ENCODE measurements at places on chromosomes 16 and 17. TPM values are rescaled to one million over a fixed set of nuclear protein-coding genes. Genes with fewer than 3 reads are reported as not detected.

DNA sequence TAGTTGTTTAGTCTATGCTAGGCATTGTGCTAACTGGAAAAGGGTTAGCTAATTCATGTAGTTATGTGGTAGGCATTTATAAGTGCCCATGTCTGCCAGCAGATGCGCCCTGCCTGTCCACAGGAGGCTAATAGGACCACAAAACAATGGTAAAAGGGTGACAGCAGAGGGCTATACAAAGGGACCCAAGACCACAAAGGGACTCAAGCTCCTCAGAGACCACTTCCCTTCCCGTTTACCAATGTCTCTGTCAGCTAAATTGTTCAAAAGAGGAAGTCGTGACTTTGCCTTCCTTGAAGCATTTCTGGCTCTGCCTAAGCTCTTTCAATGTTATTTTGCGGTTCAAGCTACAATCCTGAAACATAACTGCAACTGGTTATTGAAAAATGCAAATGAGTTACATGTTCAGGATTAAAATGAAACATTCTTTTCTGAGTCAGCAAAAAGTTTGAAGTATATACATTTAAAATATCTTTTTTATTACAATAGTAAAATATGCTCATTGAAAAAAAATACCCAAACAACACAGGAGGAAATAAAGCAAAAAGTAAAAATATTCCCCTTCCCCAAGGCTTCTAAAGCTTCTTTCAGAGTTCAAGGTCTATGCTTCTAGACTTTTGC is 149.2 kb downstream of the MAF start:
- no peak for DNase-seq
- H3K36me3 ChIP-seq = no peaks in the 10 kb centered on the region
- H3K27ac ChIP-seq = no peak overlapping the region
- peaks cover 3% of the 10 kb centered on the region for H3K4me1 ChIP-seq
- no peak overlapping the region for H3K4me3 ChIP-seq

GRCh38 chr17:82097184-82097918 is 685 bp downstream of the FASN start:
- no peaks in the 10 kb centered on the region for H3K27me3 ChIP-seq
- peak overlapping the region; percentile 7 for H3K27ac ChIP-seq
- H3K4me3 ChIP-seq = peak overlapping the region; percentile 57
- peak; percentile 40 for DNase-seq

GRCh38 chr17:9538626-9539025 is 37.0 kb downstream of the STX8 start:
- no peak overlapping the region for H3K27ac ChIP-seq
- H3K27me3 ChIP-seq = no peaks in the 10 kb centered on the region
- no peak overlapping the region for H3K4me3 ChIP-seq
- no peaks in the 10 kb centered on the region for H3K4me1 ChIP-seq
- DNase-seq = no peak
- H3K36me3 ChIP-seq = no peaks in the 10 kb centered on the region

- H3K27ac ChIP-seq = no peak overlapping the region
- no peak for DNase-seq
- H3K4me3 ChIP-seq = no peak overlapping the region
- no peaks in the 10 kb centered on the region for H3K4me1 ChIP-seq
- H3K36me3 ChIP-seq = no peaks in the 10 kb centered on the region
These were observed 58.0 kb upstream of the MRTFB start for GRCh38 chr16:14013145-14013570.

RRN3 gene
- total RNA-seq = 37.6 TPM

- DNase-seq = no peak
- no peak overlapping the region for H3K4me3 ChIP-seq
- H3K27me3 ChIP-seq = no peaks in the 10 kb centered on the region
- no peak overlapping the region for H3K27ac ChIP-seq
- no peaks in the 10 kb centered on the region for H3K4me1 ChIP-seq
These were observed 160.4 kb downstream of the KCNJ2 start for GRCh38 chr17:70329721-70330120.

GRCh38 chr17:76645481-76645880 is 1.9 kb upstream of the ST6GALNAC1 start:
- DNase-seq = no peak
- H3K27ac ChIP-seq = no peak overlapping the region
- H3K36me3 ChIP-seq = no peaks in the 10 kb centered on the region
- H3K4me3 ChIP-seq = no peak overlapping the region
- H3K4me1 ChIP-seq = peaks cover 14% of the 10 kb centered on the region
- no peaks in the 10 kb centered on the region for H3K27me3 ChIP-seq

GRCh38 chr17:35314415-35315216 is 58.8 kb downstream of the SLFN11 start:
- H3K4me3 ChIP-seq = no peak overlapping the region
- H3K27me3 ChIP-seq = no peaks in the 10 kb centered on the region
- DNase-seq = no peak
- peaks cover 4% of the 10 kb centered on the region for H3K4me1 ChIP-seq

GRCh38 chr17:62700964-62701705 is 73.7 kb downstream of the MRC2 start:
- H3K4me3 ChIP-seq = no peak overlapping the region
- no peak overlapping the region for H3K27ac ChIP-seq
- H3K36me3 ChIP-seq = no peaks in the 10 kb centered on the region
- peaks cover 49% of the 10 kb centered on the region for H3K27me3 ChIP-seq
- DNase-seq = no peak
- peaks cover 15% of the 10 kb centered on the region for H3K4me1 ChIP-seq

- H3K27ac ChIP-seq = no peak overlapping the region
- H3K27me3 ChIP-seq = no peaks in the 10 kb centered on the region
- no peak overlapping the region for H3K4me3 ChIP-seq
- no peaks in the 10 kb centered on the region for H3K36me3 ChIP-seq
- H3K4me1 ChIP-seq = no peaks in the 10 kb centered on the region
- no peak for DNase-seq
These were observed 561.6 kb upstream of the PSMD7 start for GRCh38 chr16:73735018-73735417.

DNA sequence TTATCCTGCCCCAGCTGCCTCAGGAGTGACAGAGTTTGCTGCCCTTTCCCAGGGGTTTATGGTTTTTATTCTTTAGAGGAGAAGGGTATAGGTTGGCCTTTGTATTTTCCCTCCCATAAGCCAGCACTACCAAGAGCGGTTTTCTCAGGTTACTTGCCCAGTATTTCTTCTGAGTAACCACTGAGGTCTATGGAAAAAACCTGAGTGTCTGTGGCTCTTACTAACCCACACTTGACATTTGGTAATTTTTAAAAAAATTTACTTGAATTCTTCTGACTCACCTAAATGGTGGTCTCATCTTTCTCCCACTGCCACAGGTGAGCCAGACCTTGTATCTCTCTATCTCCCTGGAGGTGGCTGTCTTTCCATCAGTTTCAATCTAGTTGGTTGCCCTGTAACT is 6.0 kb downstream of the SLC7A6 start:
- peak overlapping the region; percentile 75 for H3K27ac ChIP-seq
- DNase-seq = no peak
- peaks cover 95% of the 10 kb centered on the region for H3K4me1 ChIP-seq
- H3K36me3 ChIP-seq = peaks cover 4% of the 10 kb centered on the region
- H3K27me3 ChIP-seq = no peaks in the 10 kb centered on the region
- H3K4me3 ChIP-seq = no peak overlapping the region

- H3K27ac ChIP-seq = peak overlapping the region; percentile 82
- H3K27me3 ChIP-seq = peaks cover 14% of the 10 kb centered on the region
- DNase-seq = no peak
- no peaks in the 10 kb centered on the region for H3K36me3 ChIP-seq
These were observed 21.5 kb downstream of the TMEM235 start for GRCh38 chr17:78252701-78253635.

OSGIN1 gene
- total RNA-seq = 2.8 TPM

MGAT5B gene
- total RNA-seq = 2.4 TPM
